ENCODE measurements at places on chromosomes 7 and 10.

GRCh38 chr7:115748123-115748738 is 282.3 kb downstream of the TFEC start:
- no peak for DNase-seq

GRCh38 chr10:52609626-52610240 is 162.9 kb downstream of the MBL2 start:
- DNase-seq: no peak

DNA sequence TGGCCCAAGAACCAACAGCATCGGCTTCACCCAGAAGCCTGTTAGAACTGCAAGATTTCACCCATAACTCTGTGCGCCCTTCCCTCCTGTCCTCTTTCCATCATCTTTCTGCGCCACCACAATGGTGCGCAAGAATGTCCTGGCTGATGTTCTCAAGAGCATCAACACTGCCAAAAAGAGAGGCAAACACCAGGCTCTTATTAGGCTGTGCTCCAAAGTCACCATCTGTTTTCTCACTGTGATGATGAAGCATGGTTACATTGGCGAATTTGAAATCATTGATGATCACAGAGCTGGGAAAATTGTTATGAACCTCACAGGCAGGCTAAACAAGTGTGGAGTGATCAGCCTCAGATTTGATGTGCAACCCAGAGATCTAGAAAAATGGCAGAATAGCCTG is 115.2 kb upstream of the FGFR2 start:
- DNase-seq: no peak

GRCh38 chr10:16689227-16689626 is 128.0 kb downstream of the RSU1 start:
- no peak for DNase-seq

DNA sequence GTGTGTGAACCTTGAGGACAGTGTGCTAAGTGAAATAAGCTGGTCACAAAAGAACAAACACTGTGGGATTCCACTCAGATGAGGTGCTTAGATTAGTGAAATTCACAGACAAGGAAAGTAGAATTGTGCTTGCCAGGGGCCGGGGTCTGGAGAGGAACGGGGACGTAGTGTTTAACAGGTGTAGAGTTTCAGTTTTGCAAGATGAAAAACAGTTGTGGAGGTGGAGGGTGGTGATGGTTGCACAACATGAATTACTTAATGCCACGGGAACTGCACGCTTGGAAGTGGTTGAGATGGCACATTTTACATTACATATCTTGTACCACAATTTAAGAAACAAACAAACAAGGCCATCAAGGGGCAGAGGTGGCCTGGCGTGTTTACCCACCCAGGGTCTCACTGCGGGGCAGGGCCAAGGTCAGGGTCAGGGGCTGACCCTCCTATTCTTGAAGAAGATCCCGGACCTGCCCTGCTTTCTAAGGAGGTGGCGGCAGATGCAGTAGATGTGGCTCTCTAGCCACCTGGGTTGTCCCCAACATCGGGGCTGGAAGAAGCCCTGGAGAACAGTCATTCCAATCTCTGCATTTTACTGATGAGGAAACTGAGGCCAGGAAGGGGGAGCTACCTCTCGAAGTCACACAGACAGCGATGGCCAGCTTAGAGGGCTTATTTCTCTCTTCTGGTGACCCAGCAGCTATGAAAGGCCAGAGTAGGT is 91.5 kb upstream of the LRRC4 start:
- DNase-seq: no peak

All from hippocampal formation (tissue), 2 donors.